ENCODE measurements at places on chromosomes 7 and 10. TPM values are rescaled to one million over a fixed set of nuclear protein-coding genes. Genes with fewer than 3 reads are reported as not detected.

The GIMAP5 gene
- total RNA-seq, result 35.2 TPM

DNA sequence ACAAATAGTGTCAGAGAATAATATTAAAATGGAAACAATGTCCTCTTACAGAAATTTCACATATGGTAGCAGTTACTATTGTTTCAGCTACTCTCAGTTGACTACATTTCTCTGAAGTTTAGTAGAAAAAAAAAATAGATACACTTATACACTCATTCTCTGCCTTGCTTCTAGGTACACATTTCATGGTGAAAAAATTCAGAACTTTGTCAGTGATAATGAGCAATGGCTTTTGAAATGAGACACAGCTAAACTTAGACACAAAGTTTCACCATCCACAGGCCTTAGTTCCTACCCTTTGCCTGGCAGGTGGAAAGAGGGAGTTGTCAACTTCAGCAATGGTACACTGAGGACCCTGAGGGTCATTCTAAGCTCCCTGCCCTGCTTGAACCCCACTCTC, 69.2 kb downstream of the CPVL start:
- no peaks in the 10 kb centered on the region for H3K4me1 ChIP-seq
- H3K4me3 ChIP-seq, result no peak overlapping the region
- no peak for DNase-seq
- H3K27ac ChIP-seq, result no peak overlapping the region
- no peaks in the 10 kb centered on the region for H3K36me3 ChIP-seq

DNA sequence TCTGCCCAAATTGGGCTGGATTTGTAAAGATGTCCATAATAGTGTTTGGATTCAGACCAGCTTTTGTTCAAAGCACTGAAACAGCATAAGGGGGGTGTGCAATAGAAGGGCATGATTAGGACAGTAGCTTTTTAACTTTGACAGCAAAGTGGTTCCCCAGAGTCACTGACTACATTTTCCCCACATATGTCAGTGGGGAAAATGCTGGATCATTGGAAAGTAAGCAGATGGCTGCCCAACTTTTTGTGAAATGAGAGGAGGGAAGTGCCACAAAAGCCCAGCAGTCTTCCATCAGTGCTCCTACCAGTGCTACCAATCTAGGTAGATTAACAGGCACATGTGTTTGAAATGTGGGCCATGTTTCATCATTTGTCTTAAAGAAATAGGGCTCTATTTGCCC, 162.8 kb downstream of the FZD1 start:
- no peak overlapping the region for H3K4me3 ChIP-seq
- no peaks in the 10 kb centered on the region for H3K27me3 ChIP-seq
- no peak overlapping the region for H3K27ac ChIP-seq
- H3K4me1 ChIP-seq, result no peaks in the 10 kb centered on the region

GRCh38 chr10:30456266-30456665, 22.3 kb downstream of the MAP3K8 start:
- no peaks in the 10 kb centered on the region for H3K27me3 ChIP-seq
- H3K36me3 ChIP-seq, result peaks cover 42% of the 10 kb centered on the region
- peak overlapping the region; percentile 5 for H3K4me3 ChIP-seq
- H3K4me1 ChIP-seq, result peaks cover 33% of the 10 kb centered on the region

The HMX2 gene
- total RNA-seq, result not detected

GRCh38 chr10:125985557-125986240, 89.3 kb downstream of the FANK1 start:
- no peaks in the 10 kb centered on the region for H3K36me3 ChIP-seq
- no peaks in the 10 kb centered on the region for H3K4me1 ChIP-seq
- no peak overlapping the region for H3K4me3 ChIP-seq
- no peaks in the 10 kb centered on the region for H3K27me3 ChIP-seq
- no peak overlapping the region for H3K27ac ChIP-seq

GRCh38 chr10:44927352-44927751, 16.2 kb downstream of the TMEM72 start:
- H3K27me3 ChIP-seq, result no peaks in the 10 kb centered on the region
- H3K36me3 ChIP-seq, result no peaks in the 10 kb centered on the region
- H3K4me1 ChIP-seq, result no peaks in the 10 kb centered on the region
- H3K27ac ChIP-seq, result no peak overlapping the region
- H3K4me3 ChIP-seq, result no peak overlapping the region

GRCh38 chr10:70191161-70191971, 21.1 kb upstream of the SAR1A start:
- H3K4me3 ChIP-seq, result no peak overlapping the region
- no peak overlapping the region for H3K27ac ChIP-seq

- H3K36me3 ChIP-seq, result no peaks in the 10 kb centered on the region
- no peak for DNase-seq
- no peaks in the 10 kb centered on the region for H3K4me1 ChIP-seq
- H3K4me3 ChIP-seq, result no peak overlapping the region
- no peak overlapping the region for H3K27ac ChIP-seq
- no peaks in the 10 kb centered on the region for H3K27me3 ChIP-seq
These were observed 462.8 kb upstream of the ZWINT start for GRCh38 chr10:56823849-56824248.

DNA sequence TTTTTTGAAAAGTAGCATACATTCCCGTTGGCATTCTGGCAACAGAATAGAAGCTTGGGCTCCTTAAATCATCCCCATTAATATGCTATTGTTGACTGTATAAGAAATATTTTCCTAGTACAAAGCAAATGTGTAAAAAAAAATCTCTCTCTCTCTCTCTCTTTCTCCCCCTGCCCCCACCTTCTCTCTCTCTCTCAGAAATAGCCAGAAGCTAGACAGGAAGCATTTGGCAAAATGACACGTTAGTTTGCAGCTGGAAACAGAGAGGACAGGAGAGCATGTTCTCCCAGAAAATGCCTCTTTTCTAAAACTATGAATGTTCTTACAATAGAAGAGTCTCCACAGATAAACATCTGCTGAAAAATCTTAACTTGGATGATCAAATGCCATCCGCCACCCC, 59.6 kb upstream of the AKR1E2 start:
- H3K4me3 ChIP-seq, result no peak overlapping the region
- no peaks in the 10 kb centered on the region for H3K27me3 ChIP-seq
- no peak for DNase-seq
- H3K4me1 ChIP-seq, result no peaks in the 10 kb centered on the region
- no peak overlapping the region for H3K27ac ChIP-seq

The INHBA gene
- total RNA-seq, result not detected

DNA sequence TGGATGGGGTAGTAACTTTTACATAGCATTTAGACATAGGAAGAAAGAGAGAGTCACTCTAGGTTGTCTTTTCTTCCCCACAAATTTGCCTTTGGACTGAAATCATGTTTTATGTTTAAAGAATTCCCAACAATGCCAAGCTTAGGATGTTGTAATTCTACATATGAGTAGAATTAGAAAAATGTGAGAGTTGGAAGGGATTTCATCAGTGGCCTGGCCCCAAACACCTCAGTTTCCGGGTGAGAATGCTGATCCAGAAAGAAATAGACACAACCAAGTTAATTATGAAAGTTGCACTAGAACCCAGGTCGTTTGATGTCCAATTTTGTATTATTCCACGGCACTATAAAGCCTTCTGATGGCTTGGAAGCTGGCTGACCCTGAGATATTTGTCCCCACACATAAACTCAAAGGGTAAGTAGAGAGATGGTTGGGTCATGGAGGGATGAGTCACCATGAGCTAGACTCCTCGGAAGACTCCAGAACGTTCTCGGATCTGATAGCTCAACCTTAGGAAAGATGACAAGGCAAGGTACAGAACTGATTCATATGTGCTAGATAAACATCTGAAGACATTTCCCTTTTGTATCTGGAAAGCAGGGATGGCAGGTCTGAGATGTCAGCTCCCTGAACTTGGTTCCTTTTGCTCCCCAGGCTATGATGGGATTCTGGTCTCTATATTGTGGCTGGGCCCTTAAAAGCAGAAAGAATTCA, 48.8 kb upstream of the SLC35B4 start:
- no peak overlapping the region for H3K27ac ChIP-seq
- H3K36me3 ChIP-seq, result no peaks in the 10 kb centered on the region
- no peaks in the 10 kb centered on the region for H3K4me1 ChIP-seq
- DNase-seq, result no peak

- no peaks in the 10 kb centered on the region for H3K4me1 ChIP-seq
- no peak overlapping the region for H3K27ac ChIP-seq
- H3K36me3 ChIP-seq, result no peaks in the 10 kb centered on the region
- DNase-seq, result no peak
- no peak overlapping the region for H3K4me3 ChIP-seq
These were observed 14.2 kb downstream of the SNX8 start for GRCh38 chr7:2299870-2300512.

DNA sequence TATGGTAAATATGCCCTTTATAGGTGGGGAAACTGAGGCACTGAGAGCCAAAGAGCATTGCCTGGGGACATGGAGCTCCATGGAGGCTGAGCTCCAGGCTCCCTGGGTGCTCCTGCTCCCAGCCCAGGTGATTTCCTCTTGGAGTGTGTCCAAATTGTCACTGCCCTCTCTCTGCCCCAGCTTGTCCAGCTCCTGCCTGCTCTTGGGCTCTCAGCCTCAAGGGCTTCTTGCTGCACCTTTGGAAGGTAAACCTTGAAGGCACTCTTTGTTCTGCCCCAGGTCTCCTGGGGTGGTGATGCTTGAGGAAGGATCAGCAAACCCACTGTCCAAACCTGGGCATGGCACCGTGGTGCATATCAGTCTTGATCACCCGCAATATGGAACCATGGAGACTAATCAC, 166.1 kb downstream of the RPS24 start:
- no peaks in the 10 kb centered on the region for H3K27me3 ChIP-seq
- no peak overlapping the region for H3K4me3 ChIP-seq
- H3K27ac ChIP-seq, result no peak overlapping the region

The VSTM2A gene
- total RNA-seq, result not detected

The FAM13C gene
- not detected for total RNA-seq

GRCh38 chr7:151451626-151452571, 12.0 kb upstream of the CRYGN start:
- H3K36me3 ChIP-seq, result no peaks in the 10 kb centered on the region
- H3K27ac ChIP-seq, result no peak overlapping the region
- no peaks in the 10 kb centered on the region for H3K27me3 ChIP-seq
- peaks cover 23% of the 10 kb centered on the region for H3K4me1 ChIP-seq
- H3K4me3 ChIP-seq, result no peak overlapping the region
- DNase-seq, result no peak

- H3K36me3 ChIP-seq, result no peaks in the 10 kb centered on the region
- no peak for DNase-seq
- H3K4me1 ChIP-seq, result peaks cover 3% of the 10 kb centered on the region
- no peak overlapping the region for H3K4me3 ChIP-seq
- H3K27ac ChIP-seq, result no peak overlapping the region
These were observed 38.0 kb upstream of the SRPK2 start for GRCh38 chr7:105426606-105427146.

DNA sequence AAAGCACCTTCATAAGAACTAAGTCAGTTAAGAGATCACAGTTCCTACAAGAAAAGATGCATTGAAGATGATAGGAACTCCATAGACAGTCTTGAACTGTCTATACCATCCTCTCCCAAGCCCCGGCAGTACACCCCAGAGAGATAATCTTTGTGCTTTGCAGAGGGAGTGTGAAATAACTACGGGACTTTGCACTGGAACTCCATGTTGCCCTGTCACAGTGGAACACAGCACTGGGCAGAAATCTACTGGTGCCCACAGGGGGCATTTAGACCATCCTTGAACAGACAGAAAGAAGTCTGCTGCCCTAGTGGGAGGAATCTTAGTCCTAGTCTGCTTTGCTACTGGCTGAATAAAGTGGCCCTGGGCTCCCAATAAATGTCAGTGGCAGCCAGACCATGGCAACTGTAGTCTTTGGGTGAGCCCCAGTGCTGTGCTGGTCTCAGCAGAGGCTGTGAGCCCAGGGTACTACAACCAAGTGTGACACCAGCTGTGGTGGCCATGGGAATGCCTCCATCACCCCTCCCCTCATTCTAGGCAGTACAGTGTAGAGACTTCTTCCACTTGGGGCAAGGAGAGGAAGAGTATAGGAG, 107.7 kb upstream of the TMEM168 start:
- H3K27me3 ChIP-seq, result no peaks in the 10 kb centered on the region
- no peak overlapping the region for H3K4me3 ChIP-seq
- peaks cover 17% of the 10 kb centered on the region for H3K36me3 ChIP-seq
- DNase-seq, result no peak

DNA sequence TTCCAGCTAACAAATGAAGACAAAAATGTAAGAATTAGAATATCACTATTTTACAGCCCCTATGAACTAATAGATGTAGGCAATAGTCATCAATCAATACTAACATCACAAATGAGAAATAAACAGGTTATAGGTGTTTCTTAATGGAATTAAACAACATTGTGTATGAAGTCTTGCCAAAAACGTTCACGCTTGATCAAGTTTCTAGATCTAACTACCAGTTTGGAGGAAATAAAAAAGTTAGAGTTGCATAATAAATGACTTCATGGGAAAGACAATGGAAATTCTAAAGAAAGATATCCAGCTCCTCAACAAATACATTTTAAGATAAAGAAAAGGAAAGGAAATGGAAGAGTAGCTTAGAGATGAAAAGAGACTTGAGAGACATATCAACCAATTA, 19.7 kb downstream of the TAC1 start:
- H3K27ac ChIP-seq, result no peak overlapping the region
- no peak for DNase-seq
- no peak overlapping the region for H3K4me3 ChIP-seq
- H3K36me3 ChIP-seq, result no peaks in the 10 kb centered on the region
- H3K4me1 ChIP-seq, result no peaks in the 10 kb centered on the region
- no peaks in the 10 kb centered on the region for H3K27me3 ChIP-seq

- DNase-seq, result no peak
- no peaks in the 10 kb centered on the region for H3K36me3 ChIP-seq
These were observed 244.1 kb upstream of the AKR1E2 start for GRCh38 chr10:4581929-4582328.

The RRP12 gene
- 84.2 TPM for total RNA-seq

DNA sequence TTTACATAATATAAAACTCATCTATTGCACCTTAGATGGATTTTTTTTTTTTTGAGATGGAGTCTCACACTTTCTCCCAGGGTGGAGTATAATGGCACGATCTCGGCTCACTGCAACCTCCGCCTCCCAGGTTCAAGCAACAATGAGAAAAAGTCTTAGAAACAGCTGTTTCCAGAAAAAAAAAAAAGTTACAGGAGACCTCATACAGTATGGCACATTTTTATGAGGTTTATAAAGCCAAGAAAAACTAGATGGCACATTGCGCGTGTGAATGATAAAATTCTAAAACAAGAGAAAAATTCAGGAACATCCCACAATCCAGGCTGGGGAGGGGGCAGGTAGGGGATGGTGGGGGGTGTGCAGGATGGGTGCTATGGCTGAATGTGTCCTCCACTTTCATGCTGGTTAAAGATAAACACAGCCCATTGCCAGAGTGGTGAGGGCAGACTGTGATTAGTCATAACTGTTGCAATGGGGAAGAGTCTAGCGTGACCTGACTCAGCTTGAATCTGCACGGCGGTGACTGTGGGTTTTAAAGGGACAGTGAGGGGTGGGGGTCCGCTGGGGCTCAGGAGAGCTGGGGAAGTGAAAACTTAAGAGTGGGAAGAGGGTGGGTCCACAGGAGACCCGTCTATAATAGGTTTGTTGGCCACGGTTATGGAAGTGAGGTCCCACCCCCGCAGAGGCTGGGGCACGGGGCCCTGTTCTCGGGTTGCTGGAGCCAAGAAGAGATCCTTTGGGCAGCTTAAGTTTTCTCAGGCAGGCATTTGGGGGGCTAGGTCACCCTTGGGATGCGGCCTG, 11.9 kb upstream of the LRRC27 start:
- H3K27ac ChIP-seq, result no peak overlapping the region
- no peaks in the 10 kb centered on the region for H3K27me3 ChIP-seq
- DNase-seq, result no peak
- H3K4me1 ChIP-seq, result no peaks in the 10 kb centered on the region

The RPEL1 gene
- not detected for total RNA-seq

- peaks cover 2% of the 10 kb centered on the region for H3K27me3 ChIP-seq
- DNase-seq, result no peak
- H3K36me3 ChIP-seq, result no peaks in the 10 kb centered on the region
- H3K27ac ChIP-seq, result no peak overlapping the region
- no peak overlapping the region for H3K4me3 ChIP-seq
- H3K4me1 ChIP-seq, result no peaks in the 10 kb centered on the region
These were observed 12.0 kb upstream of the TMEM213 start for GRCh38 chr7:138785587-138786437.
